ENCODE measurements at places on chromosomes 4 and X. TPM values are rescaled to one million over a fixed set of nuclear protein-coding genes. Genes with fewer than 3 reads are reported as not detected.

GRCh38 chr4:139808381-139808807 is 142.8 kb downstream of the MGST2 start:
- no peak overlapping the region for H3K27ac ChIP-seq
- H3K36me3 ChIP-seq = no peaks in the 10 kb centered on the region
- H3K4me1 ChIP-seq = peaks cover 10% of the 10 kb centered on the region
- no peak for DNase-seq
- no peaks in the 10 kb centered on the region for H3K27me3 ChIP-seq
- H3K4me3 ChIP-seq = no peak overlapping the region

GRCh38 chr4:66108898-66109297 is 438.6 kb upstream of the EPHA5 start:
- no peaks in the 10 kb centered on the region for H3K36me3 ChIP-seq
- H3K4me1 ChIP-seq = no peaks in the 10 kb centered on the region
- H3K4me3 ChIP-seq = no peak overlapping the region
- no peak overlapping the region for H3K27ac ChIP-seq
- DNase-seq = no peak

Gene EOLA2
- 22.8 TPM for total RNA-seq

GRCh38 chr4:70533791-70534190 is 15.4 kb downstream of the AMTN start:
- no peaks in the 10 kb centered on the region for H3K27me3 ChIP-seq
- H3K4me3 ChIP-seq = no peak overlapping the region
- no peak for DNase-seq
- no peaks in the 10 kb centered on the region for H3K4me1 ChIP-seq
- no peak overlapping the region for H3K27ac ChIP-seq
- H3K36me3 ChIP-seq = no peaks in the 10 kb centered on the region

GRCh38 chrX:132022967-132023895 is at the start of gene STK26:
Gene STK26 (plus strand): TSS chrX:132023302. CDS start chrX:132023618, 316 bp downstream.
- peak within 1 kb of the TSS; percentile 60 for H3K4me3 ChIP-seq
- no peaks in the 10 kb centered on the region for H3K27me3 ChIP-seq
- no peaks in the 10 kb centered on the region for H3K4me1 ChIP-seq
- peak within 1 kb of the TSS; percentile 55 for H3K27ac ChIP-seq

- H3K27me3 ChIP-seq = no peaks in the 10 kb centered on the region
- no peak overlapping the region for H3K27ac ChIP-seq
- H3K4me3 ChIP-seq = no peak overlapping the region
- no peak for DNase-seq
Observed at GRCh38 chrX:66008328-66008970, 31.4 kb downstream of the VSIG4 start.

Gene KCTD8
- total RNA-seq = 0.43 TPM

GRCh38 chr4:128068918-128069317 is 7.8 kb downstream of the LARP1B start:
- no peaks in the 10 kb centered on the region for H3K4me1 ChIP-seq
- H3K36me3 ChIP-seq = no peaks in the 10 kb centered on the region
- no peak overlapping the region for H3K4me3 ChIP-seq
- no peaks in the 10 kb centered on the region for H3K27me3 ChIP-seq
- no peak overlapping the region for H3K27ac ChIP-seq

- no peaks in the 10 kb centered on the region for H3K27me3 ChIP-seq
- H3K36me3 ChIP-seq = no peaks in the 10 kb centered on the region
- H3K4me1 ChIP-seq = no peaks in the 10 kb centered on the region
- no peak overlapping the region for H3K4me3 ChIP-seq
- no peak for DNase-seq
- no peak overlapping the region for H3K27ac ChIP-seq
Observed at GRCh38 chr4:26822546-26822945, 38.1 kb upstream of the STIM2 start.

DNA sequence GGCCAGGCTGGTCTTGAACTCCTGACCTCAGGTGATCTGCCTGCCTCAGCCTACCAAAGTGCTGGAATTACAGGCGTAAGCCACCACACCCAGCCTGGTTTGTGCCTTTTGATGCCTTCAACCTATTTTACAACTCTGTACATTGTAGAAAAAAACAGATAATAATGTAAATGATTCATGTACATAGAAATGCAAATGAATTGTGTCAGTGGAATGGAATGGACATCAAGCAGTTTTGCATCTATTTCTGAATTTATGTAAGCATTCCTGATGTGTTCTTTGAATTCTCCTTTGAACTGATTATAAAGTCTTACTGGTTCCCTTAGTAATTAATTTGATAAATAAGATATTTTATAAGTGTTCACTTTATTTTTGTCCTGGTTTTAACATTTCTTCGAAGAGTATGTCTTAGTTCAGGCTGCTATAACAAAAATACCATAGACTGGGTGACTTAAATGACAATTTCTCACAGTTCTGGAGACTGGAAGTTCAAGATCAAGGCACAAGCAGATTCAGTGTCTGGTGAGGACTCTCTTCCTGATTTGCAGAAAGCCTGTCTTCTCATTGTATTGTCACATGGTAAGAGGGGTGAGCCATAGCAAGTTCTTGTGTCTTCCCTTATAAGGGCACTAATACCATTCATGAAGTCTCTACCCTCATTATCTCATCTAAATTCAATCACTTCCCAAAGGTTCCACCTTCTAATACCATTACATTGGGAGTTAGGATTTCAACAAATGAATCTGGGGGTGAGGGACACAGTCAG is 162.2 kb upstream of the S100G start:
- H3K4me1 ChIP-seq = no peaks in the 10 kb centered on the region
- no peak overlapping the region for H3K27ac ChIP-seq
- H3K4me3 ChIP-seq = no peak overlapping the region
- no peak for DNase-seq
- H3K36me3 ChIP-seq = no peaks in the 10 kb centered on the region
- no peaks in the 10 kb centered on the region for H3K27me3 ChIP-seq

DNA sequence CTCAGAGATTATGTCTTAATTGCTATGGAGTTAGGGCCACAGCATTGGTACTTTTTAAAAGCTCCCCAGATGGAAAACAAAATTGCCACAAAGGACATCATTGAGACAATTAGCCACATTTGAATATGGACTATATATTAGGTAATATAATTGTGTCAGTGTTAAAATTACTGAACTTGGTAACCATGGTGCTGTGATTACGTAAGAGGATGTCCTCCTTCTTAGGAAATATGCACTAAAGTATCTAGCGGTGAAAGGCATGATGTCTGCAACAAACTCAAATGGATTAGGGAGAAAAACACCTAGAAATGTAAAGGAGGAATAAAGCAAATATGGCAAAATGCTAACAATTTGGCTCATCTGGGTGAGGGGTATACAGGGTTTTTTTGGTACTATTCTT is 89.9 kb upstream of the PAK3 start:
- DNase-seq = no peak
- H3K36me3 ChIP-seq = no peaks in the 10 kb centered on the region
- H3K27me3 ChIP-seq = no peaks in the 10 kb centered on the region
- H3K4me1 ChIP-seq = no peaks in the 10 kb centered on the region
- H3K27ac ChIP-seq = no peak overlapping the region

Gene ADH4
- total RNA-seq = 0.96 TPM

DNA sequence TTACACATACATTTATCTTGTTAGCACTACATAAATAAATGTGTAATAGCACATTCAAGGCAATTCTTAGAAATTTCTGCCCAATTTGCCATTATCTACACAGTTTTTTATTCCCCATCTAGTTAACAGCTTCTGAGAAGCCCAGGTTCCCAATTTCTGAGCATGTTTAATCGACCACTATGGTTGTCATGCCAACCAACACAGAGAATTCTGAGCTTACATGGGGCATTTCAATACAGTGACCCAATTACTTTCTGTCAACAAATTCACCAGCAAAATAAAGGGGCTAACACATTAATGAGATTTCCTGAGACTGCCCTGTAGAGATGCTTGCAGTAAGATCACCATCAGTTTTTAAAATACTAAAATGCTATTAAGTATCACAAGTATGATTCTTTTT is 22.0 kb downstream of the GPM6A start:
- H3K27me3 ChIP-seq = no peaks in the 10 kb centered on the region
- DNase-seq = no peak
- H3K27ac ChIP-seq = no peak overlapping the region

Gene ITGB1BP2
- total RNA-seq = not detected

- peaks cover 7% of the 10 kb centered on the region for H3K27me3 ChIP-seq
- no peaks in the 10 kb centered on the region for H3K36me3 ChIP-seq
- H3K4me3 ChIP-seq = no peak overlapping the region
- H3K27ac ChIP-seq = no peak overlapping the region
- no peak for DNase-seq
- H3K4me1 ChIP-seq = no peaks in the 10 kb centered on the region
Observed at GRCh38 chrX:39850630-39851152, 247.1 kb downstream of the BCOR start.

Gene CFAP99
- total RNA-seq = not detected

DNA sequence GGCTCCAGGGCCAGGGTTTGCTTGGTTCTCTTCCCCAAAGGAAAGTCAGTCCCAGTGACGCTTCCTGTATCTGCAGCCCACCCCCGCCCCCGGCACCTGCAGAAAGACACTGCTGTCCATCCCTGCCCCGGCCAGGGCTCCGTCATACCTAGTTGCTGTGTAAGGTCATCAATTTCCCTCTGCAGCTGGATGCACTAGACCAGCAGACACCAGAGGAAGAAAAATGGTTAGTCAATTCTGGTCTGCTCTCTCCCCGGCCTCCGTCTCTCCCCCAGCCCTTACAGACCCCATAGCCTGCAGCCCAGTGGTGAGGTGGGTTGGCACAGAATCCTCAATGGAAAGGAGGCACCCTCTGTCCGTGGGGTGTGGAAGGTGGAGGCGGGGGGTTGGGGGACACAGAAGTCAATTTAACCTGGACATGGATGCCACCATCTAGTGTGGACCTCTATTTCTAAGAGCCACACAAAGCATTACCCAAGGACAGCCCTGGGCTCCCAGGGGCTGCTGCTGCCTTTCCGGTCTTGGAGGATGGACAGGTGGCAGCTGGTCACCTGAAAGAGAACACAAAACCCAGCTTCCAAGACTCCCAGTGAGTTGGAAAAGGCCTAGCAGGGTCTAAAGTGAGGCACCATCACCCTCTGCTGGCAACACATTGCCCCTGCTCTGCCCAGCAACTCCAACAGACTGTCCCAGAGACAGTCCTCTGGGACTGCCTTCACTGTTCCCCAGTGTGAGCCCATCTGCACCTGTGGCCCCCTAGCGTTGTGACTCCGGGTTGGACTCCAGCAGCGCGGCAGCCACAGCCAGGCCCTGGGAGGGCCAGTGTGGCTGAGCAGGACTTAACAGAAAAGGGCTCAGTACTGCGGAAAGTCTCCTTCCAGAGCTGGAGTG is 40.2 kb upstream of the NHSL2 start:
- no peaks in the 10 kb centered on the region for H3K4me1 ChIP-seq
- H3K27me3 ChIP-seq = no peaks in the 10 kb centered on the region
- H3K36me3 ChIP-seq = no peaks in the 10 kb centered on the region
- DNase-seq = no peak

Gene SHROOM4
- 25.3 TPM for total RNA-seq

Gene HPGD
- total RNA-seq = 4.2 TPM

GRCh38 chr4:163768014-163768413 is 273.5 kb downstream of the TMA16 start:
- no peak overlapping the region for H3K27ac ChIP-seq
- H3K4me1 ChIP-seq = no peaks in the 10 kb centered on the region
- H3K4me3 ChIP-seq = no peak overlapping the region
- DNase-seq = no peak

DNA sequence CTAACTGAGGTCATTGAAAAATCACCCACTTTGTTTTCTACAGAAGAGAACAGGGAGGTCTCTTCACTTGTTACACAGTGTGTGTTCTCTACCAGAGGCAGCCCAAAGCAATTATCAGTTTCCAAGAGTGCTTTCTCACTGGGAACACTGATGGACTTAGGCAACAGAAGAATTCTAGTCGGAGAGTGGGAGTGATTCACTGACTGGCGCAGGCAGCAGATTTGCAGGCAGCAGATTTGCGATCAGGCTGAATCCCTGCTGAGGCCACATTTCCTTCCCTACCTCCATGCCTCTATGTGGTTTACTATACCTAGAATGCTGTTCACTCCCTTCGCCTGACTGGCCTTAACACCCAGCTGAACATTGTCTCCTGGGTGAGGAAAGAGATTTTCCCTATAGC is 6.6 kb downstream of the OCIAD2 start:
- no peaks in the 10 kb centered on the region for H3K27me3 ChIP-seq
- no peak overlapping the region for H3K4me3 ChIP-seq
- no peak overlapping the region for H3K27ac ChIP-seq
- no peak for DNase-seq
- H3K36me3 ChIP-seq = peaks cover 10% of the 10 kb centered on the region
- no peaks in the 10 kb centered on the region for H3K4me1 ChIP-seq

- H3K36me3 ChIP-seq = no peaks in the 10 kb centered on the region
- H3K4me1 ChIP-seq = peaks cover 14% of the 10 kb centered on the region
- no peak overlapping the region for H3K4me3 ChIP-seq
- no peaks in the 10 kb centered on the region for H3K27me3 ChIP-seq
Observed at GRCh38 chr4:127211650-127212560, 420.9 kb upstream of the INTU start.

DNA sequence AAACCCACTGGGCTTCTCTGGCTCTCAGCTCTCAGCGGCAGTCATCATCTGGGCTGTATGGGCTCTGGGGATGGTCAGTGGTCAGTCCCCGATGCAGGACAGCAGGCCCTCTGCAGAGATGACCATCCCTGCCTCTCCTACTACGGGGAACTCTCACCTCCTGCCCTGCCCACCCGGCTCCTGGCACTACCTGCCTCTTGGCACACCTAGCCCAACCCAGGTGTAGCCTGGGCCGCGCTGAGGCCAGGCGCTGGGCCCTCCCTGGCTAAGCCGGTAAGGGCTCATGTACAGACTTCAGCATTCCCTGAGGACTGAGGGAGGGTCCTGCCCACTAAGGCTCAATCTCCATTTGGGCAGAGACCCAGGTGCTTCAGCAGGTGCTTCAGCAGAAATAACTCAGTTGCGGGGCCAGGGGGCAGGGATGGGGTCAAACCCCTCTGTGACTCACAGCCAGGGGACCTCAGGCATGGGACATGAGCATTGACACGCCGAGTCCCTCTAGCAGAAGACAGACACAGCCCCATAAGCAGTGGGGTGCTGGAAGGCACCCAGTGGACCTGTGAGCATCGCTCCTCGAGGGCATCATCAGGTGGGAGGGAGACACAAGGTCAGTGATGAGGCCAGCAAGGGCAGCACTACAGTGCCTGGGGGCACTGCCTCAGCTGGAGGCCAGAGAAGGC is 71.0 kb downstream of the ACOX3 start:
- H3K4me3 ChIP-seq = no peak overlapping the region
- no peaks in the 10 kb centered on the region for H3K27me3 ChIP-seq
- no peaks in the 10 kb centered on the region for H3K4me1 ChIP-seq
- H3K27ac ChIP-seq = no peak overlapping the region
- H3K36me3 ChIP-seq = peaks cover 36% of the 10 kb centered on the region
- DNase-seq = no peak

Gene HTRA3
- total RNA-seq = 52.6 TPM

- no peak for DNase-seq
- H3K36me3 ChIP-seq = peaks cover 7% of the 10 kb centered on the region
Observed at GRCh38 chr4:105357258-105357980, 116.4 kb downstream of the PPA2 start.

- no peak overlapping the region for H3K4me3 ChIP-seq
- H3K27ac ChIP-seq = no peak overlapping the region
- H3K27me3 ChIP-seq = no peaks in the 10 kb centered on the region
- H3K4me1 ChIP-seq = no peaks in the 10 kb centered on the region
Observed at GRCh38 chr4:163554870-163555465, 60.5 kb downstream of the TMA16 start.

Gene MAP3K15
- 0.21 TPM for total RNA-seq

GRCh38 chr4:13588954-13589353 is 38.6 kb downstream of the BOD1L1 start:
- H3K27me3 ChIP-seq = no peaks in the 10 kb centered on the region
- H3K4me3 ChIP-seq = no peak overlapping the region
- H3K36me3 ChIP-seq = peaks cover 79% of the 10 kb centered on the region
- H3K27ac ChIP-seq = no peak overlapping the region
- DNase-seq = no peak

Gene ETDA
- total RNA-seq = not detected

Gene TLR7
- not detected for total RNA-seq

GRCh38 chr4:165630671-165631070 is 242.4 kb upstream of the TLL1 start:
- no peaks in the 10 kb centered on the region for H3K27me3 ChIP-seq
- no peak overlapping the region for H3K27ac ChIP-seq
- H3K4me3 ChIP-seq = no peak overlapping the region
- no peaks in the 10 kb centered on the region for H3K4me1 ChIP-seq
